Caudate nucleus (tissue), 63 donors: ENCODE measurements at places on chromosomes 16 and 17.
A peak's percentile ranks its signal among the peaks of the same experiment; 100 is the strongest.

DNA sequence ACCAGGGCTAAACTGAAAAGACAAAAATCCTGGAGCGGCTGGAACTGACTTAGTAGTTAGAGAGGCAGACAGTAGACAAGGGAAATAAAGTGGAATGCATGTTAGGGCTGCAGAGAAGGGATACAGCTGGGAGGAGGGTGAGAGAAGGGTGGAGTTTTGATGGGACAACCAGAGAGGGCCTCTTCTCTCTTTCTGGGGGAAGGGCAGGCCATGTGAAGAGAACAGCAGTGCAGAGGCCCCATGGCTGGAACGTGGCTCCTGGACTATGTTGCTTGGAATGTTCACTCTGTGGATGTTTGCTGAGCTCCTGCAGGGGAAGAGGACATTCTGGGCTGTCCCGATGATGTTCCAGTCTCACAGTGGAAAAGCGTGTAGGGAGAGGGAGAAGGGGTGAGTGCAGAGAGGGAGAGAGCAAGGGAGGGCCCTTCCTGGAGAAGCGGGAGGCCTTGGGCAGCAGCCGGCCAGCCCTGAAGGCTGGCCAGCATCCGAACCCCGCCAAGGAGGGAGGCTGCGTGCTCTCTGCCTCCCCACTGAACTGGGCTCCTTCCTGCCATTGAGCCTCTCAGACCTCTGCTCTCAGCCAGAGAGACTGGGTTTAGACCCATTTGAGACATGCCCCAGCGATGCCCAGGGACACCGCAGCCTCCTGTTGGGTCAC lies 33.1 kb upstream of the GSE1 start:
- no peak for DNase-seq

DNA sequence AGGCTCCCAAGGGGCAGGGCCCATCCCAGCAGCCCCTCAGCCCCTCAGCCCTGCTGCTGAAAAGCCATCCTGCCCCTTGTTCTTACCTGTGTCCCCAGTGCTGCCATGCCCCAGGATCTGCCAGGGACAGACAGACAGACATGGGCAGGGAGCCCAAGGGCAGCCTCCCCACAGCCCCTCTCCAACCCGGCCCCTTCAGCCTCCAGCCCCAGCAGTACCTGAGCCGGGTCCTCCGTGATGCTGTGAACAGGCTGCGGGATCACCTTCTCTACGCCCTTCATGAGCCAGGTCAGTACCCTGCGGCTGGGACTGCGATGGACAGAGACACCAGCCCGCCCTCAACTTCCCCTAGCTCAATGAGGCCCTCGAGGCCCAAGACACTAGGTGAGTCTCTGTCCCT lies 8.2 kb downstream of the CNGB1 start:
- DNase-seq = no peak

GRCh38 chr17:4960279-4960922 lies 7.2 kb downstream of the SPAG7 start:
- DNase-seq = no peak

GRCh38 chr17:16515933-16516332 lies 23.9 kb upstream of the LRRC75A start:
- DNase-seq = no peak

GRCh38 chr16:87822108-87822970 lies 47.0 kb downstream of the SLC7A5 start:
- DNase-seq = no peak

GRCh38 chr17:385178-385835 lies 32.7 kb upstream of the RPH3AL start:
- no peak for DNase-seq

GRCh38 chr17:9893411-9894012 lies 11.6 kb downstream of the RCVRN start:
- no peak for DNase-seq

DNA sequence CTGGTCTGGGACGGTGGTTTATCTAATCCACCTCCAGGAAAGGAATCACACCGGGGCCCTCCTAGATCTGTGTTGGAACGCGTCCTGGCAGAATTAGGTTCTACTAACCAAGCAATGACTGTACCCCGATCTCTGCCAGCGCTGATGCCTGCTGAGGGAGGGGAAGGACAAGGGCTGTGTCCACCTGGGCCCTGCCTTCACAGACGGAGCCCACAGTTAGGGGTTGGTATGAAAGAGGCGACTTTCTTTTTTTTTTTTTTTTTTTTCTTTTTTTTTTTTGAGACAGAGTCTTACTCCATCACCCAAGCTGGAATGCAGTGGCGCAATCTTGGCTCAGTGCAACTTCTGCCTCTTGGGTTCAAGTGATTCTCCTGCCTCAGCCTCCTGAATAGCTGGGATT lies 9.9 kb upstream of the KRT19 start:
- DNase-seq = no peak

- DNase-seq = no peak
Observed at GRCh38 chr17:27939474-27940465, 46.6 kb upstream of the LYRM9 start.

- no peak for DNase-seq
Observed at GRCh38 chr16:47976636-47977210, 179.1 kb downstream of the ABCC12 start.

GRCh38 chr16:47463771-47464624 lies 2.9 kb downstream of the PHKB start:
- DNase-seq = peak; percentile 21

DNA sequence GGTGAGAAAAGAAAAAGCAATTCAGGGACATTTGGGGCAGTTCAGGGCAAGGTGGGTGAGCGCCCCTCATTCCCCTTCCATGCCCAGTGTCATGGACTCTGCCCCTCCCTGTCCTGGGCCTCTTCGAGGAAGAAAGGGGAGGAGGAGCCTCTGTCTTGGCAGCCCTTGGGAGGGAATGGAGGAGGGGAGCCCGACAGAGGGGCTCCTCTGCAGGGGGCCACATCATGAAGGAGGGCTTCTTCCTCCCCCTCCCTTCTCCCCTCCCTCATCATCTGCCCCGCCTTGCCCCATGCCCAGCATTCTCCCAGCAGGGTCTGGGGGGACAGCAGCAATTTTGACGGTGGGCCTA lies 33.2 kb upstream of the TAC4 start:
- no peak for DNase-seq

GRCh38 chr17:76232342-76232741 lies 8.0 kb downstream of the RNF157 start:
- no peak for DNase-seq

GRCh38 chr16:20104563-20105183 lies 31.0 kb upstream of the GPR139 start:
- DNase-seq = no peak

DNA sequence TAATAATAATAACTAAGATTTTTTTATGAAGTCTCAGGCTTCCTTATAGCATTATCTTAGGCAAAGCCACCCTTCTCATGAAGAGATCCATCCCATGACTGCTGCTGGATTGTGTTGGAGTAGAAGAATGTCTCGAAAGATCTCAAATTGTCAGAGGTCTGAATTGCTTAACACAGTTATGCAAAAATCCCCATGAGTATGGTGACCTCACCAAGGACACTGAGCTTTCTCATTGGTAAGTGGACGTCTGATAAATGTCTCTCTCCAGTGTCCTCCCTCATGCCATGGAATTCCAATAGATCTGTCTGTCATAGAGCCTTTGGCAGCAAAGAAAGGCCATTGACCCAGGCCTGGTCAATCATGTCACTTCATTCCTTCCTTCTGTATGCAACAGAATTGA lies 264.5 kb downstream of the CDH11 start:
- DNase-seq = no peak

DNA sequence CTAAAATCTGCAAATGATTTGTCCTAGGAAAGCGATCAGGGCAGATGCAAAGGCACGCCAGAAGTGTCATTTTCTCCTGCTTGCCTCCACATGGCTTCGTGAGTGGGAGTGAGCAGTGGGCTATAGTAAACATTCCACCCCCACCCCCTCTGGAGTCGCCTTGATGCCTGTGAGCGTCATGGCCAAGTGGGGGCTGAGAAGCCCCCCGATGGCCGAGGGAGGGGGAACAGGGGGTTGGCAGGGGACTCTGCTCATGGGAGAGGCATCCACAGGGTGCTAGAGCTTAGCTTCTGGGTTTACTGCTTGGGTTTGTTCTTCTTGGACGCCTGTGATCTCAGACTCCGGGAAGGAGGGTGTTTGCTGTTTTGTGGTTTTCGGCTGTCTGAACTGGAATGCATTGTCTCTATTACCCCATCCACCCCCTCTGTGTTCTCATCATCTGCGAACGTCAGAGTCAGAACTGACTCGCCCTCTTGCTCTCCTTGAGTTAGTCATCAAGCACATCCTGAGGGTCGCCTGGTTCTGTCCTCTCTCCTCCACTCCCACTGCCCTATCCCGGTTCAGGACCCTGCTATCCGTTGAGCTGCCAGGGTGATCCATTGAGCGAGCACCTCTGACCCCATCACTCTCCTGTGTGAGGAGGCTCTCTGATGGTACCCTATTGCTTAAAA lies 15.4 kb downstream of the TNS4 start:
- DNase-seq = no peak

DNA sequence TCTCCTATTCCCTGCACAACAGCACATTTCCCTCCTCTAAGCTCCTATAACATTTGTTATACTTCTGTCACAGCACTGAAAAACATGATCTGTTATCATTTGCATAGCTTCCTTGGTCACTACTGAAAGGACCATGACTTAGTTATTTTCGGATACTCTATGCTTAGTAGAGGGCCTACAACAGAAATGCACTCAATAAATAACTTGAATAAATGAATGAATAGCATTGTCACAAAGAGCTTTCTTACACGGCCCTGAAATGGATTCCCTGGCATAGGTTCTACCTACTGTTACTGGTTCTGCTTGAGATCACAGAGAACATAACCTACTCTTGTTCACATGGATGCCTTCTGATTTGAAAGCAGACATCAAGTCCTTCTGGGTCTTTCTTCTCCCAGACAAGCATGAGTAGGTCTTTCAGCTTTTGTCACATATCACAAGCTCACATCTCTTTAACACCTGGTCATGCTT lies 41.6 kb downstream of the MYO1D start:
- DNase-seq = no peak

GRCh38 chr17:38702916-38703741 lies 1.9 kb upstream of the MLLT6 start:
- no peak for DNase-seq

- DNase-seq = no peak
Observed at GRCh38 chr16:70686376-70687101, 686 bp upstream of the MTSS2 start.

DNA sequence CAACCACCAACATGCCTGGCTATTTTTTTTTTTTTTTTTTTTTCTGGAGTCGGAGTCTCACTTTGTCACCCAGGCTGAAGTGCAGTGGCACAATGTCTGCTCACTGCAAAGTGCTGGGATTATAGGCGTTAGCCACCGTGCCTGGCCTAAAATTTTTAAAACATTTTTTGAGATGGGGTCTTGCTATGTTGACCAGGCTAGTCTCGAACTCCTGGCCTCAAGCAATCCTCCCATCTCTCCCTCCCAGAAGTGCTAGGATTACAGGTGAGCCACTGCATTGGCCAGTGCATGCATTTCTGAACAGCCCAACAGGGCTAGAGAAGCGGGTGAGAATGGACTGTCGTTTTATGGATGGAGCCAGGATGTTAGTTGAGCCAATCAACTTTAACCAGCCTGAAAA lies 72.4 kb downstream of the ERCC4 start:
- DNase-seq = no peak

DNA sequence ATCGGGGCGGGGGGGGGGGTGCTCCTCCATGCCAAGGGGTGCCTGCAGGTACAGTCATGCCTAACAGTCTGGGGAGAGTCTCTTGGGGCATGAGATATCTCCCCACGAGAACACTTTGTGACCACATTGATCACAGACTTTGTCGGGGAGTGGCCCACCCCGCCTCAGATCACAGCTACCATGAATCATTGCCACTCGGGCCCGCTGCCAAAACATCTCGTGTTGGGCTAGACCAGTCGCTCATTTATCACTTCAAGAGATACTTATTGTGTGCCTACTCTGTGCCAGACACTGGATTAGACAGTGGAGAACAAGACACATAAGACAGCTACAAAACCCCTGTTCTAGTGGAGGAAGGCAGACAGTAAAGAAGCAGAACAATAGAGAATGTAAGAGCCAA lies 72.6 kb downstream of the CLEC16A start:
- no peak for DNase-seq

GRCh38 chr17:50269477-50270434 lies 4.5 kb upstream of the TMEM92 start:
- DNase-seq = no peak

DNA sequence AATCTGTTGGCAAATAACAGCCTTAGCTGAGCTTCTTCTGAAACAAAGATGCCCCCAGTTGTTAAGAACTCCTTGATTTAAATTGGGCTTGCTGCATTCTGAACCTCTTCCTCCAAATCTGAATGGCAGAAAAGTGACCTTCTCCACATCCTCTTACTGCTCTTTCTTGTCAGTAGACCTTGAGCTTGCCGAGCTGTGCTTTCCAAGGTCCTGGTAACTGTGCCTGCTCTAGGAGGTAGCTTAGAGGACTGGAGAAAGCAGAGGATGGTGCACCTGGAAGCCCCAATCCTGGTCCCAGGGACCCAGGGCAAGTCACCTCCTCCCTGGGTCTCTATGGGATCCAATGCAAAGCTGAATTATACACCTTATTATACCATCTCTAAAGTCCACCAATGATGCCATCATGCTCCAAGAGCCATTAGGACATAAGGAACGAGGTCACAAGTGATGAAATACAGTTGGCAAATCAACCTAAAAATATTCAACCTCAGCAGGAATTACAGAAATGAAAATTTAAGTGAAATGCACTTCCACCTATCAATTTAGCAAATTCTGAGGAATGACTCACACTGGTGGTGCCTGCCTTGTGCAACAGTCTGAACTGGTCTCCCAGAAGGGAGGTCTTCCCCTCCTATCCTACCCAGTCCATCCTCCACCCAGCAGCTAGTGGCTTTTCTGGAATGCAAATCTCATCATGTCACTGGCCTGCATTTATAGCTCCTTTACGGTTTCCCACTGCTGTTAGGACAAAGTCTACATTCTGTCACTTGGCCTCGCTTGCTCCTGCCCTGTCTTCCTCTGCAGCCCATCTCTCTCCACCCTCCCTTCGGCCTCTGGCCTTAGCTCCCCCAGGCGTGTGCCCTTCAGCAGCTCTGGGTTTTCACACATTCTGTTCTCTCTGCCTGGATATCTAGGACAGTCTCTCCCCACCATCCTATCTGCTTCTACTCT lies 36.6 kb downstream of the TOM1L2 start:
- DNase-seq = no peak

GRCh38 chr16:81473066-81473488 lies 28.5 kb downstream of the CMIP start:
- DNase-seq = no peak
